ENCODE measurements at places on chromosomes 16 and 17. TPM values are rescaled to one million over a fixed set of nuclear protein-coding genes. Genes with fewer than 3 reads are reported as not detected.

DNA sequence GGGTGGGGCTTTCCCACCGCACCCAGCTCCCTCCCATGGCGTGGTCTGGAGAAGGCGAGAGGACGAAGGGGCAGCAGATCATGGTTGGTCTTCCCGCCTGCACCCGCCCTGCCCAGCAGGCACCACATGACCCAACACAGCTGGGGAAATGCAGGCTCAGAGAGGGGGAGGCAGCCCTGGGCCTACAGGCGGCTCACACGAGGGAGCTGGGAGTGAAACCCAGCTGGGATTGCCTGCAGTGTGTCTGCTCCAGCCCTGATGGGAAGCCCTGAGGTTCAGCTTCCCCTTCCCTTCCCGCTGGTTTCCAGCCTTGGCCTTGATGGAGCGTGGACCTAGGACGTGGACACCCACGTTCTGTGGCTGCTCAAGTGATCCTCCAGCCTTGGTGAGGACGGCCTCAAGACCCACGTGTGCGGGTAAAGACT, 20.0 kb upstream of the PABPN1L start:
- H3K4me1 ChIP-seq: no peaks in the 10 kb centered on the region
- no peak overlapping the region for H3K4me3 ChIP-seq
- H3K27me3 ChIP-seq: no peaks in the 10 kb centered on the region

The GPR139 gene
- not detected for total RNA-seq

GRCh38 chr16:80631581-80631980, 90.8 kb downstream of the DYNLRB2 start:
- H3K27ac ChIP-seq: no peak overlapping the region
- H3K36me3 ChIP-seq: no peaks in the 10 kb centered on the region
- H3K27me3 ChIP-seq: no peaks in the 10 kb centered on the region
- H3K4me1 ChIP-seq: no peaks in the 10 kb centered on the region
- no peak overlapping the region for H3K4me3 ChIP-seq

The MMP28 gene
- total RNA-seq: not detected

DNA sequence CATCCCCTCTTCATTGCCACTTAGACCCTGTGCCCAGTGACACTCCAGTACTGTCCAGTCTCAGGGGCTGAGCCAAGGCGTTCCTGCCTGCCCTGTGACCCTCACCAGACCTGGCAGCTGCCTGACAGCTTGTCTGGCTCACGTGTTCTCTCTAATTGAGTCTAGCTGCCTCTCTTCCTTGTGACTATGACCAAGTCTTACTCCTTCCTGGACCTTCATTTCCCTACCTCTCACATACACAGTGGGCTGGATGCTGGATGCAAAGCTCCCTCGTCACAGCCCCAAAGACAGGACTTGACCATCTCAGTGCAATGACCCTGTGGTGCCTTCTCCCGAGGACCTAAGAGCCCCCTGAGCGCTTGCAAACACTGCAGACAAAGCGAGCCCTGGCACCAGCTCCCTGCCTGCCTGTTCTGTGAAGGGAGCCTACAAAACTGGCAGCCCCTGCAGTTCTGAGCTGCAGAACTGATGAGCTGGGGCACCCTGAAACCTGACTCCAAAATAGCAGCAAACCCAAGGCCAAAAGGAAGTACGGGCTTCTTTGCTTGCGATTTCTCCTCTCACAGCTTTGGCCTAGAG, 1.7 kb downstream of the DEXI start:
- peak overlapping the region; percentile 79 for H3K4me3 ChIP-seq
- no peak overlapping the region for H3K27ac ChIP-seq
- peaks cover 6% of the 10 kb centered on the region for H3K4me1 ChIP-seq
- H3K36me3 ChIP-seq: no peaks in the 10 kb centered on the region
- H3K27me3 ChIP-seq: no peaks in the 10 kb centered on the region
- DNase-seq: no peak

- no peaks in the 10 kb centered on the region for H3K27me3 ChIP-seq
- H3K4me1 ChIP-seq: no peaks in the 10 kb centered on the region
- H3K4me3 ChIP-seq: no peak overlapping the region
- no peak for DNase-seq
- no peaks in the 10 kb centered on the region for H3K36me3 ChIP-seq
These were observed 9.7 kb downstream of the CCDC57 start for GRCh38 chr17:82202981-82203380.

The NOD2 gene
- total RNA-seq: not detected

The EME1 gene
- total RNA-seq: 20.8 TPM
